ENCODE measurements at places on chromosomes 4 and X.

DNA sequence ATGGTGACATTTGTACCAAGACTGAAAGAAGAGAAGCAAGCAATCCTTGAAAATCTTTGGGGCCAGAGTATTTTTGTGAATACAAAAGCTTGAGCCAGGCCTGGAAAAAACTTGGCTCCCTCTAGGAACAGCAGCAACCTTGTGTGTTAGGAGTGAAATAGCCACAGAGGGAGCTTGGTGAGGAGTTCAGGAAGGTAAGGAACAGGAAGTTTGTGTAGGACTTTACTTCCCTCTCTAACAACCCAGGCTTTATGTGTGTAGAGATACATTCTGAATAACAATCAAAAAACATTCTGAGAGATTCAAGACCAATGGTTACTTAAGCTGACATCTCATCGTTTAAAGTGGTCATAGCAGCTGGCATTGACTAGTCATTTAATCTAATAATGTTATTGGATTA, 668.5 kb downstream of the PCDH18 start:
- no peak for DNase-seq

DNA sequence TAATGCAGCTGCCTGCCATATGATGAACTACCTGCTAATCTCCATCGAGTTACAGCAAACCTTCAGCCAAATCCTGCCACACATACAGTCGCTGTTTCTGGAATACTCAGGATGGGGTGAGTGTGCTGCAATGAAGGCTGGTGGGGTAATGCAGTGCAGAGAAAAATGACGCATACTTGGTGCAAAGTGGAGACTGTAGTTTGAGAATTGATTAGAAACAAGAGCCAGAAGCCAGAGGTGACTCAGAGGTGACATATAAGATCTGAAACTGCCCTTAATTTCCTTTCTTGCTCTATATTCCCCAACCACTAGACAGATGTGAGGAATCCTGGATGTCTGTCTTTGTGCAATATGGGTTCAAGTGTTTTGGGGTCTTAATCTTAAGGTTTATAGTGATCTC, 22.0 kb downstream of the C4orf54 start:
- DNase-seq, result no peak

DNA sequence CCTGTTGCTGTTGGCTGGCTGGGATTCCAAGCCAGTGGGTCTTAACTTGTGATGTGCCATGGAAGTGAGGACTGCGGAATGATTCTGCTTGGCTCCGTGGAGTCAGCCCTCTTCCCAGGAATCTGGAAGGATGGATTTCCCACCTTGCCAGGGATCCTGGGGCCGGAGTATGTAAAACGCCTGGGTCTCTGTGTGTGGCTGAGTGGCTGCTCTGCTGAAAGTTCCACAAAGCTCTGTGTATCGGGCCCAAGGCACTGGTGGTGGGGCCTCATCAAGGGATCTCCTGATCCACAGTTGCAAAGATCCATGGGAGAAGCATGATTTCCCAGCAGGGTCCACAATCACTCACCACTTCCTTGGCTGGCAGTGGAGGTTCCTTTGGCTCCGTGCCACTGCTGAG, 24.1 kb upstream of the TMEM271 start:
- no peak for DNase-seq

GRCh38 chr4:172356016-172356415, 542.8 kb downstream of the GALNTL6 start:
- no peak for DNase-seq

DNA sequence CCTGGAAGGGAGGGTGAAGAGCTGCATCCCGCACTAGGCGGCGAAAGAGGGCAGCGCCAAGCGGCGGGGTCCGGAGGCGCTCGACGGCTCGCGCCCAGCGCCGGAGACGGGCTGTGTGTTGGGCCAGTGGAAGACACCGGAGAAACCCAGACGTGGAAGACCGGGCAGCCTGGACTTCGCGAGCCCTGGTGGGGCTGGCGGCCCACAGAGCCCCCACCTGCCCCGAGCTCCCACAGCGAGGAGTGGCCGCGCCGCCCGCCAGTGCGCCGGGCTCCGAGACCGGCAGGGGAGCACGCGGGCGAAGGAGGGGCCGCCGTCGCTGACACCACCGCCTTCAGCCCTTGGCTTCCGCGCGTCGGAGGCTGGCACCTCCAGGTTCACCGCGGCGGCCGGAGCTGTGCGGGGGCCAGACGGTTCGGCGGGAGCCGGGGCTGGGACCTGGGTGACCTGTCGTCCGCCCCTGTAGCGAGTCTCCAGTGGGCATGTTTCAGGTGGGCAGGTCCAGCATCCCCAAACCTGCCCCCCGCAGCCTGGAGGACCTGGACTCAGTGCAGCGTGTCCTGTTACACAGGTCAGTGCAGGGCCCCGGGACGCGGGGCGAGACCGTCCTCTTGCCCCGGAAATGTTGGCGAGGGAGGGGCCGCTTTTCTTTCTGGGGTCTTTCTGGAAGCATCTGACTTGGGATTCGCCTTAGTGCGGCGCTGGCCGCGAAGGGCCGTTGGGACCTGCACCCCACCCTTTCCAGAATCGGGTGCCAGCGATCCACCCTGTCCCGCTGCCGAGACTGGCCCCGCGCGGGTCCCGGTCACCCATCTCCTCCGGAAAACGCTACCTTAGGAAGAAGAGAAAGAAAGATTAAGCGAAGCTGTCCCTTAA, 9.6 kb upstream of the INTU start:
- DNase-seq, result no peak

GRCh38 chrX:87901060-87901459, 383.5 kb downstream of the KLHL4 start:
- no peak for DNase-seq

Data from RPMI8226 (cell line).